ENCODE measurements at places on chromosomes 1 and 21.

DNA sequence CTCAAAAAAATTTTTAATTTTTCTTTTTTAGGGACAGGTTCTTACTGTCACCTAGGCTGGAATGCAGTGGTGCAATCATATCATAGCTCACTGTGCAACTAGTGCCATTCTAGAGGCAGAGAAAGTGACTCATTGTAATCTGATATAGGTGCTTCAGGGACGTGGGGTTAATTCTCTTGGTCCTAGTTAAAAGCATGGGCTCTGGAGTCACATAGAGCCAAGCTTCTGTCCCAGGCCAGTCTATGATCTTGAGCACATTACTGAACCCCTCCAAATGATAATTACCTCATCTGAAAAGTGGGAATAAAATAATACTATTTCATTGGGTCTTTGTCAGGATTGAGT is 1.1 kb upstream of the ADIPOR1 start:
- H3K27ac ChIP-seq: no peak overlapping the region
- H3K4me3 ChIP-seq: no peak overlapping the region
- H3K27me3 ChIP-seq: no peaks in the 10 kb centered on the region

DNA sequence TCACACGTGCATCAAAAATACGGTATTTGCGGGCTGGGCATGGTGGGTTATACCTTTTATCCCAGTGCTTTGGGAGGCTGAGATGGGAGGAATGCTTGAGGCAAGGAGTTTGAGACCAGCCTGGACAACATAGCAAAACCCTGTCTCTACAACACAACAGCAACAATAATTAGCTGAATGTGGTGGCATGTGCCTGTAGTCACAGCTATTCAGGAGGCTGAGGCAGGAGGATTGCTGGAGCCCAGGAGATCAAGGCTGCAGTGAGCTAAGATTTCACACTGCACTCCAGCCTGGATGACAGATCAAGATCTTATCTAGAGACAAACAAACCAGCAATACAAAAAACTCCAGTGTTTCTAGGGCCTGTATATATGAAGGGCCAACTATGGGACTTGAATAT is 30.6 kb downstream of the PTPRU start:
- H3K36me3 ChIP-seq: no peaks in the 10 kb centered on the region
- H3K27me3 ChIP-seq: peaks cover 45% of the 10 kb centered on the region
- no peak for DNase-seq
- no peak overlapping the region for H3K4me3 ChIP-seq
- H3K27ac ChIP-seq: no peak overlapping the region
- H3K4me1 ChIP-seq: no peaks in the 10 kb centered on the region

DNA sequence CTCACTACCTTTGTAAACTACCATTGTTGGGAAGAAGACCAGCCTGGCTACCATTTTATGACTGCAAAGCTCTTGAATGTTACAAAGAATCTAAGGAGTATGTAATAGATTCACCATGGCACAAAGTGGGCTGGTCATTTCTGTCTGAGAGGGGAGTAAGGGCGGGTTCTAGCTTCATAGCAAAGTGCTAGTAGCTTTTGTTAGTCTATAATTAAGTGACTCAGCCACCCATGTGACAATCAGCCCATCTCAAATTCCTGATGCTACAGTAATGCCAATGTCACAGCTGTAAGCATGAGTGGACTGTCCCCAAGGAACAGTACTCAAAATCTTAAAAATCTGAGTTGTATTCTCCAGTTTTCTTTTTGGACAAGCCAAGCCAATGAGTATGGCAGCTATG is 15.4 kb upstream of the OTUD3 start:
- H3K36me3 ChIP-seq: peaks cover 2% of the 10 kb centered on the region
- H3K27ac ChIP-seq: no peak overlapping the region
- no peak overlapping the region for H3K4me3 ChIP-seq
- no peak for DNase-seq
- peaks cover 47% of the 10 kb centered on the region for H3K27me3 ChIP-seq

GRCh38 chr1:28297826-28298225 is 31.0 kb upstream of the MED18 start:
- no peak overlapping the region for H3K4me3 ChIP-seq
- peaks cover 11% of the 10 kb centered on the region for H3K27me3 ChIP-seq
- peak; percentile 4 for DNase-seq
- H3K27ac ChIP-seq: no peak overlapping the region
- peaks cover 5% of the 10 kb centered on the region for H3K4me1 ChIP-seq
- H3K36me3 ChIP-seq: no peaks in the 10 kb centered on the region

DNA sequence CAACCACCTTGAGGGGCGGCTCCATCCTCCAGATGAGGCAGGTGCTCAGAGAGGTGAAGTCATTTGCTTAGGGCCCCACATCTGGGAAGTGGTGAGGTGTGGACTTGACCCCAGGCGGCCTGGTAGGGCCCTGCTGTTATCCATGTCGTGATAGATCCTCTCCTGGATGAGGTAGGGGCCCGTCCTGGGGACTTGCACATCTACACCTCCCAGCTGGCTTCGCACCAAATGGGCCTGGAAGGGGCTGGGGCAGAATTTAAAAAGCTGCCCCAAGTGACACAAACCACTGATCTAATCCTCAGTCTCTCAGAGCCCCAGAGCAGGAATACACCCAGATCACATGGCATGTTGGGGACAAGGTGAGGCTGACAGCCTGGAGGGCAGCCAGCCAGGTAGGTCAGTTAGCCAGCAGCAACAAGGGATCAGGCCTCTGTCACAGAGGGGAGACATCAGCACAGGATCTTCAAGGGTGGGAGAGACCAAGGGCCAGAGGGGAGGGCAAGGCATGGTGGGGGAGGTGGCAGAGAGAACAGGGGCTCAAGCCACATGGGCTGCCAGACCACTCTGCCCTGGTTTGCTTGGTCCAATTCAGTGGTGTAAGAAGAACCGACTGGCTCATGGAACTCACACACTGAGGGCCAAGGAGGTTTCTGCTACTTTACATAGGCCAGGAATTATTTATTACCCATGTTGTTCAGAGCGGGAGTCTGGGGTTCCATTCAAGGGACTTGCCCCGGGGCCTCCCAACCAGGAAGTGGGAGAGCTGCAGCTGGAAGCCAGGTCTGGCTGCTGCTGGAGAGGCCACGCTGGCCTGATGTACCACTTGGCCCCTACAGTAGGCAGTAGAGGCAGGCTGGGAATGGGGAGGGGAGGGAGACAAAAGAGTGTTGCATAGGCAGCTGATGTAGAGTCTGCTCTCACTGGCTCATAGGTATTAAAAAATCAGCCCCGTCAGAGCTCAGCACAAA is 12.1 kb downstream of the LRP8 start:
- peaks cover 59% of the 10 kb centered on the region for H3K36me3 ChIP-seq
- no peak for DNase-seq
- H3K27ac ChIP-seq: peak overlapping the region; percentile 66
- no peaks in the 10 kb centered on the region for H3K27me3 ChIP-seq
- H3K4me3 ChIP-seq: peak overlapping the region; percentile 40

GRCh38 chr1:95287081-95287480 is 53.1 kb downstream of the RWDD3 start:
- no peaks in the 10 kb centered on the region for H3K4me1 ChIP-seq
- no peak overlapping the region for H3K27ac ChIP-seq
- no peaks in the 10 kb centered on the region for H3K36me3 ChIP-seq
- no peaks in the 10 kb centered on the region for H3K27me3 ChIP-seq
- no peak for DNase-seq
- H3K4me3 ChIP-seq: no peak overlapping the region

DNA sequence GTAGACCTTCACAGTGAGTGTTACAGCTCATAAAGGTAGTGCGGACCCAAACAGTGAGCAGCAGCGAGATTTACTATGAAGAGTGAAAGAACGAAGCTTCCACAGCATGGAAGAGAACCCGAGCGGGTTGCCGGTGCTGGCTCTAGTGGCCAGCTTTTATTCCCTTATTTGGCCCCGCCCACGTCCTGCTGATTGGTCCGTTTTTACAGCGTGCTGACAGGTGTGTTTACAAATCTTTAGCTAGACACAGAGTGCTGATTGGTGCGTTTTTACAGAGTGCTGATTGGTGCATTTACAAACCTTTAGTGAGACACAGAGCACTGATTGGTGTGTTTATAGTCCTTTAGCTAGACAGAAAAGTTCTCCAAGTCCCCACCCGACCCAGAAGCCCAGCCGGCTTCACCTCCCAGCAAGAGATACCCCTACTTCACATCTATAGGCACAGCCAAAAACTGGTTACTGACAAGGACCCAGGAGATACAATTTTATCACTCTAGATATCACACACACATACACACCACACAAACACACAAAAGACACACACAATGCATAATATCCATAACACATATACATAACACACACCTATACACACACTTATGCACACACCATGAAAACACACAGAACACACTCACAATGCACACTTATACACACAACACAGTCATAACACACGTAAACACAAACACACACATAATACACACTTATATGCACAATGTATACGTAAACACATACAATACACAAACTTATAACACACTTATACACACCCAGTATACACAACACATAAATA is 68.5 kb downstream of the MAP3K21 start:
- H3K36me3 ChIP-seq: no peaks in the 10 kb centered on the region
- no peak overlapping the region for H3K27ac ChIP-seq
- DNase-seq: no peak
- H3K27me3 ChIP-seq: peaks cover 27% of the 10 kb centered on the region

- no peaks in the 10 kb centered on the region for H3K27me3 ChIP-seq
- no peak for DNase-seq
- no peak overlapping the region for H3K4me3 ChIP-seq
- no peak overlapping the region for H3K27ac ChIP-seq
- H3K4me1 ChIP-seq: no peaks in the 10 kb centered on the region
Observed at GRCh38 chr21:24852610-24853195, 754.6 kb downstream of the MRPL39 start.

- no peak for DNase-seq
- no peak overlapping the region for H3K4me3 ChIP-seq
- H3K27me3 ChIP-seq: no peaks in the 10 kb centered on the region
- peaks cover 41% of the 10 kb centered on the region for H3K36me3 ChIP-seq
- H3K27ac ChIP-seq: no peak overlapping the region
Observed at GRCh38 chr1:229665912-229666558, 40.0 kb downstream of the URB2 start.

- H3K27ac ChIP-seq: no peak overlapping the region
- no peak for DNase-seq
- no peaks in the 10 kb centered on the region for H3K36me3 ChIP-seq
- H3K4me3 ChIP-seq: no peak overlapping the region
- H3K27me3 ChIP-seq: no peaks in the 10 kb centered on the region
- no peaks in the 10 kb centered on the region for H3K4me1 ChIP-seq
Observed at GRCh38 chr1:7570311-7570710, 200.8 kb upstream of the VAMP3 start.

DNA sequence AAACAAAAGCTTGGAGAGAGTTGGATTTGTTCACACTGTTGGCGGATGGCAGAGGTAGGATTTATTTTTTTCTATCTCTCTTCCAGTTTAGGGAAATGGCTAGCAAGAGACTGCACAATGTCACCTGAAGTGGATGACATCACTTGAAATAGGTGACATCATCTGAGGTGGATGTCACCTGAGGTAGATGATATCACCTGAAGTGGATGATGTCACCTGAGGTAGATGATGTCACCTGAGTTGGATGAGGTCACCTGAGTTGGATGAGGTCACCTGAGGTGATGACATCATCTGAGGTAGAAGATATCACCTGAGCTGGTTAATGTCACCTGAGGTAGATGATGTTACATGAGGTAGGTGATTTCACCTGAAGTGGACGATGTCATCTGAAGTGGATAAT is 413.4 kb downstream of the DSCAM start:
- H3K4me1 ChIP-seq: no peaks in the 10 kb centered on the region
- no peaks in the 10 kb centered on the region for H3K27me3 ChIP-seq
- H3K27ac ChIP-seq: no peak overlapping the region

DNA sequence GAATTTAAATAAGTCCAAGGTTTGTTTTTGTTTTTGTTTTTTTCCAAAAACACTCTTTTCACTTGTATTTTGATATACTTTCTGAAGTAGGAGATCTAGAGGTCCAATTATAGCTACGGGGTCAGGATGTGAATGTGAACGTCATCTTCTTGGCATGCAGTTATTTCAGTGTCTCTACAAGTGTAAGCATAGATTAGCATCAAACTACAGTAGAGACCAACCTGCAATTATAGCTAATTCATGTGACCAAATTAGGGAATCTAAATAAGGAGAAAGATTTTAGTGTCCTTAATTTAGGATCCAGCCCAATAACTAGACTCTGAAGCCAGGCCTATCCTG is 107.3 kb upstream of the PALMD start:
- DNase-seq: no peak
- no peaks in the 10 kb centered on the region for H3K27me3 ChIP-seq
- H3K4me3 ChIP-seq: no peak overlapping the region
- H3K36me3 ChIP-seq: no peaks in the 10 kb centered on the region
- H3K27ac ChIP-seq: no peak overlapping the region
